ENCODE measurements at places on chromosomes 3 and 15.

- DNase-seq: no peak
Observed at GRCh38 chr3:142318331-142318730, 92.9 kb upstream of the GK5 start.

GRCh38 chr3:126100634-126101301 lies 16.8 kb upstream of the SLC41A3 start:
- DNase-seq: peak; percentile 10

GRCh38 chr15:62849316-62850106 lies 193.0 kb upstream of the TPM1 start:
- DNase-seq: no peak

DNA sequence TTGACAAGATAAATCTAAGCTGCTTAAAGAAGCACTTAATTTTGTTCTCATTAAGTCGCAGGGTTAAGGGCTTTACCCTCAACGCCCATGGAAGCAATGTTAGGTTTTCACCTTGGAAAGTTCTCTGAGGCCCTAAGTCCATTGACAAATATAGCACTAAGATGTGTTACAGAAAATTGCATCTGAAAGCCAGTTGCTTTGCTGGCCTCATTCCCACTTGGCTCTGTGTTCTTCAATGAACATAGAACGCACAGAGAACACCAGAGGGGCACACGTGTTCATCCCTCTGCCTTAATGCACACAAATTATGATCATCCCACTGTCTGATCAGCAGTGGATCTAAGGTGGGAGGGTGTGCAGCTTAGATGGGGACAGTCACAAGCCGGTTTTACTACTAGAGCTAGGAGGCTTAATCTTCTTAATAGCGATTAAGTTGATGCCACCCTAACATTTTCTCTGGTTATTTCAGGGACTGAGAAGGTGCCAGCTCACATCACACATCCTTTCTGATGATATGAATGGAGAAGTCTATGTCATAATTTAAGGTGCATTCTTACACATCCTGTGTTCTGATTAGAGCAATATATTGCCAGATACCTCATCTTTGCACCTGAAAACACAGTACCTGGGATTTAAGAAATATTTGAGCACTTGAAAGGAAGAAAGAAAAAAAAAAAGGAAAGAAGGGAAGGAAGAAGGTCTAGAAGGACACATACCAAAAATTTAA lies 224.4 kb upstream of the ICE2 start:
- DNase-seq: no peak

DNA sequence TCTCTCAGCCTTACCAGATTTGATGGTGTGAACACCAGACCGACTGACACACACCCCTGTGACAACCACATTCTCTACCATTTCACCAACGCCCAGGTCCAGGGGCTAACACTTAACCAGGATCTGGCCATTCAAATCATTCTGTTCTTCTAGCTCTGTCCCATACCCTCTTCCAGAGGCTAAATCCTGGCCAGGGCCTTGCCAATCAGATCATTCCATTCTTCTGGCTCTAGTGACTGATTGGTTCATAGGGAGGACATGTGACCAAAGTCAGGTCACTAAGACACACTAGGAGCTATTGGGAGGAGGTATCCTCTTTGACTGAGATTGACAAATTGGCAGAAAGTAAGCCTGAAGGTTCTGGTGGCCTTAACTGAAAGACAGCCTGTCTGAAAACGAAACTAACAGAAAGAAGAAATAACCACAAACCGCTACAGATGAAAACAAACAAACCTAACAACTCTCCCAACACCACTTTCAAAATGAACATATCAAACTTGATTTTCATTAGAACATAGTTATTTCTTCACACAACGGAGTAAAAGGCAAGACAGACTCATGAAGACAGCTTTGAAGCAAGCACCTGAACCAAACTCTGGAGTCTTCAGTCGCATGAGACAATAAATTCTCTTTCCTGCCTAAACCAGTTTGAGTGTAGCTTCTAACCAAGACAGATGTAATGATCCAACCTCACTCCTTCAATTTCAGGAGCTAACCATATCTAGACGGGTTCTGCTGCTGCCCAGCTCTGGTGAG lies 68.5 kb downstream of the TRANK1 start:
- DNase-seq: no peak

- DNase-seq: no peak
Observed at GRCh38 chr15:66039117-66039871, 170.0 kb downstream of the RAB11A start.

- DNase-seq: no peak
Observed at GRCh38 chr15:37517191-37517895, 417.0 kb upstream of the MEIS2 start.

- DNase-seq: no peak
Observed at GRCh38 chr3:144840866-144841265, 869.2 kb downstream of the DIPK2A start.

GRCh38 chr3:39388741-39389248 lies 5.6 kb downstream of the SLC25A38 start:
- no peak for DNase-seq

GRCh38 chr15:42210696-42211095 lies 2.6 kb upstream of the VPS39 start:
- no peak for DNase-seq

- DNase-seq: no peak
Observed at GRCh38 chr3:8854656-8855055, 85.2 kb upstream of the OXTR start.

- DNase-seq: no peak
Observed at GRCh38 chr3:111197485-111197884, 125.9 kb downstream of the NECTIN3 start.

- no peak for DNase-seq
Observed at GRCh38 chr3:195241592-195242355, 29.2 kb downstream of the XXYLT1 start.

GRCh38 chr3:139519998-139520737 lies 19.4 kb downstream of the RBP1 start:
- DNase-seq: no peak

DNA sequence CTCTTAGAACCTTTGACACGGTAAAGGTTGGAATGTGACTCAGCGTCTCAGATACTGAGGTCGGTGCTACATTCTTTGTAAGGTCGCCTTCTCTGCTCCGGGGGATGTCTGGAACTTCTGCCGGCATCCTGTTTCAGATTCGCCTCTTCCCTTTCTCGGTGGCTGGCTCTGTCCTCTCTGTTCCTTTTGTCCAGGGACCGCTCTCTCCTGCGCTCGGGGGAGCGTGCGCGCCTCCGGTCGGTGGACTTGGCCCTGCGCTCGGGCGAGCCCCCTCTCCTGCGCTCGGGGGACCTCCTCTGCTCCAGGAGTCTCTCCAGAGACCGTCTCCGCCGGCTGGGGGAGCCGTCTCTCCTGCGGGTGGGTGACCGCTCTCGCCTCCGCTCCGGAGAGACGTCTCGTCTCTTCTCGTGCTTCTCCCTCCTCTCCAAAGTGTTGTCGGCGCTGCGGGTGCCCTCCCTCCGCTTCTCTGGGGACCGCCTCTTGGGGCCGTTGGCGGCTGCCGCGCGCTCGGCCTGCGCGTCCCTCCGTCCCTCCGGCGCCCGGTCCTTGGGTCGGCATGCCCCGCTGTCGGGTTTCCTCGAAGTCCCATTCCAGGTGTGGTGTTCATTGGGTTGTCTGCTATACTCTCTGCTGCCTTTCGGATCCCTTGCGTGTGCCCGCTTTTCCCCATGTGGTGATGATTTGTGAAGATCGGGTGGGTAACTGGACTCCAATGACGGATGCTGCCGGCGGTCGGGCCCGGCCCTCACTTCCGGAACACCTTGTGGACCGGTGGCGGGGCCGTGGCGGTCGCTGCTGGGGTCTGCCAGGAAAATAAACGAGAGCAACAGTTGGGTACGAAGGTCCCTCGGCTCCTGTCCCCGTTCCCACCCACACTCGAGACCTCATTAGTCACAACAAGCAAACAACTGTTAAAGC lies 668.8 kb upstream of the ADAMTS9 start:
- no peak for DNase-seq

GRCh38 chr3:184085389-184085852 lies 11.4 kb upstream of the HTR3E start:
- no peak for DNase-seq

DNA sequence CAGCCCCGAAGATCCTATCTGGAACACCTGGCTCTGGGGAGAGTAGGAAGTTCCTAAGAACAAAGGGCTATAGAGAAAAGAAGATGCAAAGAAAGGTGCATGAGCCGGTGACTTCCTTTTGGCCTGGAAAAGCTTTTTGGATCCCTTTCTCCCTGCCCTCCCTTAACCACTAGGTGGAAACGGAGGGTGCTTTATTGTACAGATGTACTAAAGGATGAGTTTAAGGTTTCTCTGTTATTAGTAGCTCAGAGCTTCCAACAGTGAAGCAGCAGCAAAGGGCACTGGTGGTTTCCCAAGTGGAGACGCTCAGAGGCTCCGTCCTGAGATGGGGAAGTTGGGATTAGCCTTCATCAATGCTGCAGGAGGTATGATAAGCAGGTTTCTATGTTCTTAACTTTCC lies 5.9 kb upstream of the ADGRG7 start:
- no peak for DNase-seq

DNA sequence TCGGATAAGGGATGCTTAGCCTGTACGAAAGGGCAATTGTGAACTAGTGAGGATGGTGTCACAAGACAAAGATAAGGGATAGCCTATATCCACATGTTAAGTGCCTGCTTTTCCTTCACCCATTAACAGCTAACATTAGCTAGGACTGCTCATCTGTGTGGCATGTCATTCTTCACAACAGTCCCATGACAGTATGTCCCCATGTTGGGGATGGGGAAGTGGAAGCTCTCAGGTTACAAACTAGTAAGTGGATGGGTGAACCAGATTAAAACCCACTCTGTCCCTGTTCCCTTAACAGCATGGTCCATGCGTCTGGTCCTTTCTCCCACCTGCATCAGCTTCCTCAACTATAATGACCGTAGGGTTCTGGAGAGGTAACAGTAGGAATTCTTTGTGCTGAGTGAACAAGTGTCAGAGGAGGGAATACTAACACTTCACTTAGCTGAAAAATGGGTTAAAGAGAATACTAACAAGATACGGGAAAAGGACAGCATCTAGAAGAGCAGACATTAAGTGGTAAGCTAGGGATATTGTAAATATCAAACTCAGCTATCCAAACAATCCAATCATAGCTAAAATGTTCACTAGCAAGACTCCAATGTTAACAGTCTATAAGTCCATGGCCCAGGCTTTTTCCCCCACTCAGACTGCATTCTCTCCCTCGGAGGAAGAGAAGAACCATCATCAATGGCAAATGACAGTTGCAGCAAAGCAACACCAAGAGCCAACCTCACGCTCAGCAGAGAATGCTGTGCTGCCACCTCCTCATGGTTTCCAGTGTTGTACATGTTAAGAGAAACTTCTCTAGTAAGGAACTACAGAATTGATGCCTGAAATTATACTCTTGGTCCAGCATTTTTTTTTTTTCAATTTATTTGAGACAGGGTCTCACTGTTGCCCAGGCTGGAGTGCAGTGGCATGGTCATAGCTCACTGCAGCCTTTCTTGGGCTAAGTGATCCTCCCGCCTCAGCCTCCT lies 5.0 kb downstream of the RPLP1 start:
- no peak for DNase-seq

DNA sequence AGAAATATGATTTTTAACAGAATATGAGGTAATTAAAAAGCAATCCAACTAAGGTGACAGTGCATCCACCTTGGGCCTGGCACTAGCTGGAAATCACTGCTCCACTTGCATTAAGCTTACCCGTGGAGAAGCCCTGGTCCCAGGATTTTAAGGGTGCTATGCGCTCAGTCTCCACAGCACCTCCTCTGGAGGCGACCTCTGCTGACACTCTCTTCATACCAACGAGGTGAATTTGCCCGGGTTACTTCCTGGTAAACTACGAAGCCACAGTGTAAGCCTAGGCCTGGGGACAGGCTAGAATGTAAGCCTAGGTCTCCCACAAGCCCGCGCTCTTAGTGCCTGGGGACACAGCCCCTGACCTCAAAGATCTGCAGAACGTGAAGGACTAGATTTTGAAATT lies 793 bp downstream of the APOD start:
- no peak for DNase-seq

- DNase-seq: no peak
Observed at GRCh38 chr15:65875458-65875857, 6.2 kb downstream of the RAB11A start.

- DNase-seq: no peak
Observed at GRCh38 chr15:50077651-50078050, 41.4 kb downstream of the ATP8B4 start.

- DNase-seq: no peak
Observed at GRCh38 chr3:14467814-14468620, 65.6 kb downstream of the SLC6A6 start.

GRCh38 chr3:190586631-190587011 lies 72.7 kb downstream of the IL1RAP start:
- DNase-seq: no peak

GRCh38 chr3:150393745-150394144 lies 14.4 kb upstream of the TSC22D2 start:
- DNase-seq: no peak

- no peak for DNase-seq
Observed at GRCh38 chr15:99253381-99254090, 2.3 kb downstream of the LRRC28 start.

- no peak for DNase-seq
Observed at GRCh38 chr3:44721231-44722102, 8.0 kb upstream of the ZNF501 start.

GRCh38 chr3:105317841-105318240 lies 48.9 kb upstream of the ALCAM start:
- DNase-seq: no peak

DNA sequence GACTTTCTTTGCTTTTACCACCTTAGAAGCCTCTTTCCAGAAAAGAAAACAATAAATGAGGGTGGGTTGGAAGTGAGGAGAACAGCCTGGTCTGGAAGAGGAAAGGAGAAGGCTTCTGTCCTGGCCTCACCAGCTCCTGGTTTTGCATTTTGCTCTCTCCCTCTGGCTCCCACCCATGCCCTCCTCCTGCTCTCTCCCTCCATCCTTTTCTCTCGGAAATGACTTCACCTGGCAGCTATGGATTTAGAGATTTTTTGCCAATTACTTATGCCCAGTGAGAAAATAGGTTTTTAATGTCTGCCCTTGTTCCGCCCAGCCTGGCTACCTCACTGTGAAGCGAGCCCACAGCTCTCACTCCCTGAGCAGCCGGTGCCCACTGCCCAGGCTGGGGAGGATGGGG lies 77.9 kb upstream of the NTRK3 start:
- DNase-seq: no peak

GRCh38 chr15:38904298-38904697 lies 339.7 kb upstream of the RASGRP1 start:
- no peak for DNase-seq

DNA sequence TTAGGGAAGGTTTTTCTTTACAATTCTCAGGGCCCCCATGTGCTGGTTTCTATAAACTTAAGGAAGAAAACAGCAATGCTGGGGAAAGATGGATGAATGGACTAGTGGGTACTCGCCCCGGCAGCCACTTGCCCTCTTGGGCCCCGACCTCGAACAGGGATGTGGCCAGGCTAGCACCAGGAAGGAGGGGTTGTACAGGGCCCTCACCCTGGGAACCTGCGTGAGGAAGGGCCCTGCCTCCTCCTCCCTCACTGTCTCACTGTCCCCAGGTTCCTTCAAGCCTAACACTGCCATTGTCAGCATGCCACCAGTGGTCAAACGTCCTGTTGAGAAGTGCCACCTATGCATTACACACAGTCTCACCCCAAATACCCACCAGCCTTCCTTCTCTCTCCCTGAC lies 9.1 kb downstream of the ADAMTS17 start:
- no peak for DNase-seq

GRCh38 chr3:189914799-189915198 lies 205.9 kb downstream of the P3H2 start:
- no peak for DNase-seq
